ENCODE measurements at places on chromosomes 16 and 17.
A peak's percentile ranks its signal among the peaks of the same experiment; 100 is the strongest.

- DNase-seq = no peak
These were observed 612.1 kb upstream of the SALL1 start for GRCh38 chr16:51763072-51763661.

GRCh38 chr16:85537331-85537788 is 75.8 kb upstream of the GSE1 start:
- no peak for DNase-seq

GRCh38 chr17:19448341-19449268 is 37.6 kb downstream of the RNF112 start:
- DNase-seq = peak; percentile 74

- no peak for DNase-seq
These were observed 648.5 kb upstream of the RBFOX1 start for GRCh38 chr16:6684076-6684673.

- no peak for DNase-seq
These were observed 42.2 kb upstream of the CORO6 start for GRCh38 chr17:29664743-29665480.

DNA sequence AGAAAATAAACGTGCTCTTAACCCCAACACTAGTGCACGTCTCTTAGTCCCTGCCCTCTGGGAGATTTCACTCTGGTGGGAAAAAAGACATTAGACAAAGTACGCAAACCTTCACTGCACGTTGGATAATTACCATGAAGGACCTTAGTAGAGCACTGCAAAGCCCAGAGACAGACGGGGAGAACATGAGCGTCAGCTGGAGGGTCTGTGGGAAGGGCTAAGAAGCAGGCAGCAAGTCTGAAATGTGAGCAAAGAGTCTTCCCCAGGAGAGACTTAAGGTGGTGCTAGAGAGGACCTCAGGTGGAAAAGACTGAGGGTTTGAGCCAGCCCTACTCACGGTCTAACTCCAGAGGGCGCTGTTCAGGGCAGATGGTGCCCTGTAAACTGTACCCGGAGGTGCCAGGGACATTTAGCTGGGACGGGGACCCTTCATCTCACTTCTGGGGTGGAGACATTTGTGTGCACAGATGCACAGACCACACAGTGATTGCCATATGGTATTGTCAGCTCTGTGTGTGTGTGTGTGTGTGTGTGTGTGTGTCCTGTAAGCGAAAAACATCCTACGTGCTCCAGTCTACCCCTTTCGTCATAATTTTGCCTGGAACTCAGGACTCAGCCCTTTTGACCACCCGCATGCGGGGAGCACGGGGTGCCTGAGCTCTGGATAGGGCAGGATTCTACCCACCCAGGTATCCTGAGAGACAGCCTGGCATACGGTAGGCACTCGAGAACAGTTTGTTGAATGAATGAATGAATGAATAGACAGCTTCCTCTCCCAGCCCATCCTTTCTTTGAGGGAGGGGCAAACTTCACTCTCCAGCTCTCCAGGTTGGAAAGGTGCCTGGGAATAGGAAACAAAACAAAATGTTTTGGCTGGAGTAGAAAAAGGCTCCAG is 10.1 kb upstream of the STAC2 start:
- DNase-seq = peak; percentile 75

DNA sequence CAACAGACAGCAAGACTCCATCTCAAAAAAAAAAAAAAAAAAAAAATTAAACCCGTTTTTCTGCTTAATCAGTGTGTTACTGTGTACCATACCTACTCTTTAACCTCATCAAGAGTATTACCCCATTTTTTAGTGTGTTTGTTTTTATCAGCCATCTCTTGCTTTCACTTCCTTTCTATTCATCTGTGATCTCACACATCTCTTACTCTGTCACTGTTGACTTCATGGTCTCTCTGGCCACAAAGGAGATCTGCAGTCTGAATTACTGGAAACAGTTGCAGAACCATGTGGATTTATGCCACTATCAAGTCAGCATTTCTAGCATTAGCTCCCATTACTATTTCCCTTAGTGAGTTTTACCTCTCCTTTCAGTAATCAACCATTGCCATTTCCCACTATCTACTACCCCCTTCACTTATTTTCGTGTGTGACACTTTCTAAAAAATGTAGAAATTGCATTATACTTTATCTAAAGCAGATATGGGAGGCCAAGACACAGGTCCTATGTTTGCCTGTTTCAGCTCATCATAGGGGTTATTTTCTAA is 20.1 kb downstream of the NDEL1 start:
- no peak for DNase-seq

- no peak for DNase-seq
These were observed 93.9 kb upstream of the CDH8 start for GRCh38 chr16:62130101-62130500.

GRCh38 chr16:47045459-47045858 is 72.0 kb upstream of the DNAJA2 start:
- DNase-seq = no peak

- no peak for DNase-seq
These were observed 46.0 kb upstream of the TBX2 start for GRCh38 chr17:61353615-61354014.

GRCh38 chr16:86902656-86903001 is 324.3 kb downstream of the FOXL1 start:
- no peak for DNase-seq

DNA sequence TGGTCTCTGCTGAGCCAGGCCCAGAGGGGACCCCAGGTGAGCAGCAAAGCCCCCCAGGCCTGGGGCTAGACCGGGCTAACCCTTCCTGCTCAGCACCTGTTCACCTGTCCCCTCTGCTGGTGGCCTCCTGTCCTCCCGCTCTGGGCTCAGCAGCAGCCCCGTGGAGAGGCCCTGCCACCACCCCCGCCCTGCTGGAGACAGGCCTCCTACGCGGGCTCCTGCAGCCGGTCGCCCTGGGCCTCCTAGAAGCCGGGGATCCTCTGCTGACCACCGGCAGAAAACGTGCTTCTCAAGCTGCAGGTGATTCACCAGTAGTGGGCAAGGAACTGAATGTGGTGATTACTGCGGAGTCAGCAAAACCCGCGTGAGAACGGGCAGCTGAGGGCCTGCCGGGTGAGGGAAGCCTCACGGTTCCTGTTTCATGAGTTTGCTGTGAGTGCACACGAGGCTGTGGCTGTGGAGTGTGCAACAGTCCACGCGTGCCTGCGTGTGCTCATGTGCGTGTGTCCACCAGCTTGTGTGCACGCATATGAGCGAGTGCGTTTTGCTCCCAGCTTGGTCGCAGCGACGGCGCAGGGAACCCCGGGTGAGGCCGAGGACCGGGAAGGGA is 792 bp downstream of the SECTM1 start:
- no peak for DNase-seq

GRCh38 chr16:73062743-73063733 is 15.1 kb upstream of the ZFHX3 start:
- DNase-seq = peak; percentile 74

- DNase-seq = no peak
These were observed 218.5 kb upstream of the GSE1 start for GRCh38 chr16:85394456-85395206.

GRCh38 chr17:63191610-63192009 is 225.6 kb downstream of the TANC2 start:
- DNase-seq = no peak

DNA sequence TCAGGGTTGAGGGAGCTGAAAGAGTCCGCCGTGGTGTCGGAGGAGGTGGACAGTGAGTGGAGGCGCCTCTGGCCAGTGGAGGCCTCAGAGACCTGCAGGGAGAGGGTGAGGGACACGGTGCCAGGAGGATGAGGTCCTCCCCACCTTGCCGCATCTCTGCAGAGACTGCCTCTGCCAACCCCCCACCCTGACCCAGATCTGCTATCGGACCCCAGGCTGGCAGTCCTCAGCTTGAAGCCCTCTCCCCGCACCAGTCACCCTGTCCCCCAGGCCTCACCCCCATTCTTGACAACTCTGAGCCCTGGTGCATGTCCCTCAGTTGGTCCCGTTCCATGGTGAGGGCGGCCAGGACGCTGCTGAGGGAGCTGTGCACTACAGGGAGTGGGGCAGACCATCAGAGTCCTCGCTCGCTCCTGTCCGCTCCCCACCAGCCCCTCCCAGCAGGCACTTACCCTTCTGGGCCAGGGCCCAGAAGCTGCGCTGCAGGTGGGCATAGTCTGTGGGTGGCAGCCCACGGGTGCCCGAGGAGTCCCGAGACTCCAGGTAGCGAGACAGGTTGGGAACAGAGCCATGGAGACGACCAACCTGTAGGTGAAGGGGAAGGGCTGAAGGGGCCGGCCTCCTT is 5.4 kb downstream of the OSBPL7 start:
- DNase-seq = no peak

GRCh38 chr16:4200781-4201137 is 41.1 kb downstream of the SRL start:
- DNase-seq = no peak

- DNase-seq = no peak
These were observed 195.6 kb downstream of the UTP18 start for GRCh38 chr17:51455931-51456330.

GRCh38 chr17:2197271-2197670 is 106.3 kb downstream of the SMG6 start:
- DNase-seq = no peak

DNA sequence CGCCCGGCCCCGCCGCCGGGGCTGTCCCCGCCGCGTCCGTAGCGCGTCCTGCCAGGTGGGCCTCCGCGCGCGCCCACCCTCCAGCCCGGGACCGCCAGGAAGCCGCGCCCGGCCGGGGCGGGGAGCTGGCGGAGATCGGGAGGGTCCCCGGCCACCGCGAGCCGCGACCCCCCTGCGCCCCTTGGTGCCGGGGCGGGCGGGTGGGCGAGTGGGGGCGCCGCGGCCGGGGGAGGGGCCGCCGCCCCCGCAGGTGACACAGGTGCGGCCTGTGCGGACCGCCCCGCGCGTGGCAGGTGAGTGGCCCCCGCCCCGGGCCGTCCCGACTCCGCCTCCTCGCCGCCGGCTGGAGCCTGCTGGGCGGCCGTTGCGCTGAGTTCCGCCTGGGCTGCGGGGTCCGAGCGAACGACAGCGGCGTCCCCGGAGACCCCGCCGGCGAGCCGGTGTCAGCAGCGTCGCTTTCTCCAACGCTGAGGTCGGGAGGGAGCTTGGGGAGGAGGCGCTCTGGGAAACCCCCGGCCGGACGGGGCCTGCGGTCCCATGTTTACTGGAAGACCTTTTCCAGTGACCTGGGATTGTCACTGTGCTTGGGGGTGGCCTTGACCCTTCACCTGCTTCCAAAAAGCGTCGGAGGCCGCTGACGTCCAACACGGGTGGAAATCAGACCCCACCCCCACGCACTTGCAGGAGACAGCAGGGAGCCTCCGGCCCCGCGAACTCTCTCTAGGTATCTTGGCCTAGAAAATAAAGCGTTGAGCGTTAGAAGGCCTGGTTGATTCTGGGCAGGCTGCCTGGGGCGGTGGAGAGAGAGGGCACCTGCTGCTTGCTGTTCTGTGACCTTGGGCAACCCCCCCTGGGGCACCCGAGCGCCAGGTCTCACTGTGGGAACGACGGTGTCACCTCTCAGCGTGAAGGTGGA is 542 bp downstream of the KLHL36 start:
- DNase-seq = no peak

DNA sequence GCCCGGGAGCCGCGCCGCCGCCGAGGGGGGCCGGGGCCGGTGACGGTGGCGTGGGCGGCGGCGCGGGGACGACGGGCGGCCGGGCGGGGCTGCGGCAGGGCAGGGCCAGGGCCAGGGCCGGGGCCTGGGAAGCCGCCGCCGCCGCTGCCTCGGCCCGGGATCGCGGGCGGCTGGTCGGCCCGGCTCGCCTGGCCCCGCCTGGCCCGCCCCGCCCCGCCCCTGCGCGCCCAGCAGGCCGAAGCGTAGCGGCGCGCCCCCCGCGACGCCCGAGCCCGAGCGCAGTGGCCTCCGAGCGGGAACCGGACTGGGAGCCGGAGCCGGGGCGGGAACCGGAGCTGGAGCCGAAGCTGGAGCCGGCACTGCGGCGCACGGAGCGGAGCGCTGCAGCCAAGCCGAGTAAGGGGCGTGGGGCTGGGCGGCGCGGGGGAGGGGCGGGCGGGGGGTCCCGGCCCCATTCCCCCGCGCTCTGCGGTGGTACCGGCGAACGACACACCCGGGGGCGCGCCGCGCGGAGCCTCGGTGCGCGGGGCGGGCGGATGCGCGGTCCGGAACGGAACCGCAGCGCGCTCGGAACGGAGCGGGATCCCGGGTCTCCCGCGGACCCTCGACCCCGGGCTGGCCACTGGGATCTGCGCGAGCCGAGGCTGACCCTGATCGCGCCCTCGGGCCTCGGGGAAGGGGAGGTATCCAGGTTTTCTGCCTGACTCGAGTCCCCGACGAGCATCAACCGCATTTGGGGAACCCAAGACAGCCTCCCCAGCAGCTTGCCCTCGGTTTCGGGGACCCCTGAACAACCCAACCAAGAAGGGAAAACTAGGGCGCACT is at the start of gene BEAN1:
BEAN1 (plus strand) TSS at position 260 of the 825 bp plus-strand sequence. CDS start 10,382 bp downstream, outside the sequence.
- peak; percentile 46 for DNase-seq

DNA sequence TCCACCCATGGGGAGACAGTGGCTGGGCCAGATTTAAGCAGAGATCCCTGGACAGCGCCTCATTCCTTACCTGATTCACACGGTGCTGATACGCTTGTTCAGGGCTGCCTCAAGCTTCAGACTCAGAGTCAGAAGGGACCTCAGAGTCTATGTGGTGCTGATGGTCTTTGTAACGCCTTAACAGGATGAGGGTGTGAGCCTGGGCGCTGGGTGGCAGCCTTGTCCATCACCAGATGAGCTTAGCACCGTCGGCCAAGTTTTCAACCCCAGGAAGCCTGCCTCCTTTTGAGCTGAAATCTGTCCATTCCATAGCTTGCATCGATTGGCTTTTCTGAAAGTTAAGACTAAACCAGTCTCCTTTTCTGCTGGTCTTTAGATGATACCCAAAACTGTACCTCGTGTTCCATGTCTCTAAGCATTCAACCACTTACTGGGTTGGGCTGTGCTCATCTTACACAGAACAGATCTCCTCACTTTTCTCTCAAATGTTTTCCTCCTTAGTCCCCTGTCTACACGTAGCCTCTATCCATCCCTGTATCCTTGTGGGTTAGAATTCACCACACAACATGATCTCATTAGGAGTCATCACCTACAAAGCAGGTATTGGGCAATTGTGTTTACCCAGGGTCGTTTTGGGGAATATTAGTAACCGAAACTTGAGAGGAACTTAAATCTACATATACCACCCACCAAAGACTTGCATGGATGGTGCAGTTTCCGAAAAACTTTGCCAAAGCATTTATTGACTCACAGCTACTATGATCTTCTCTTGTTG is 573.4 kb downstream of the CDH13 start:
- peak; percentile 9 for DNase-seq

DNA sequence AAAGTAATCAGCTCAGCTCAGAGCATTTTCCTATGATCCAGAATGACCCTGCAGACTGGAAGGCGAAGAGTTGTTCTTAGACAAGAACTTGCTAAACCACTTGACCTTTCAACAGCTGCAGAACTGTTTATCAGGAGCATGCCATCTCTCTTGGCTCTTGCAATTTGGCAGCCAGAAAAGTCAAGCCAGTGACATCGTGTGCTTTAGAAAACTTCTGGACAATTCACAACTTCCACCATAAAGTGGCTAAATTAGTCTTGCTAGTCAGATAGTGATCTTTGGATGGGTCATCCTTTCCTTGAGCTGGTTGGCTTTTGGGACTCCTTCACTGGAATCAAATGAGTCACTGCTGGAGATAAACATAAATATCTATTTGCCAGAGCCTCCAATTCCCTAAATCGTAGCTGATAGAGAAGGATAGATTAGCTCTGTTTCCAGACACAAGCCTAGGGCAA is 146.5 kb downstream of the MAP2K6 start:
- DNase-seq = no peak

GRCh38 chr16:51111759-51112158 is 39.3 kb downstream of the SALL1 start:
- DNase-seq = peak; percentile 35

Measured in HAP-1 (cell line).